ENCODE measurements at places on chromosomes 5 and 9.

- DNase-seq: peak; percentile 50
These were observed 140.8 kb downstream of the PRR16 start for GRCh38 chr5:120604884-120605283.

GRCh38 chr9:87950765-87951488 lies 23.4 kb downstream of the CDK20 start:
- DNase-seq: no peak

- DNase-seq: no peak
These were observed 19.4 kb downstream of the S1PR3 start for GRCh38 chr9:89010526-89011111.

DNA sequence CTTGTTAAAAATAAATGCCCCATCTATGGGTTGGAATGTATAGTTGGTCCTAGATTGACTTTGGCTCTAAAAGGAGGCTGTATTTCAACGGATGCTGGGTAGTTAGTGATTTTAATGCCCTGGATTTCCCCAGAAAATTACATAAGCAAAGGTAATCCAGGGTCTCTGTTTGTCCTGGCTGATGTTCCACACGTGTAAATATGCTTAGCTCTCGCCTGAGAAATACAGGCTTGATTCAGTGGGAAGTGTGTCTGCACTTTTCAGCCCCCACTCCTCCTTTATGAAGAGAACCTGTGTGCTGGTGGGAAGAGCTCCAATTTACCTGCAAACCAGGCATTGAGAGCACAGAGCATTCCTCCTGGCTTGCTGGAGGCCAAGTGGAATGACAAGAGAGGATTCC lies 294.6 kb upstream of the CLINT1 start:
- no peak for DNase-seq

GRCh38 chr5:156522651-156523529 lies 195.9 kb downstream of the SGCD start:
- DNase-seq: no peak

GRCh38 chr5:61617995-61618525 lies 286.0 kb downstream of the ZSWIM6 start:
- DNase-seq: no peak

DNA sequence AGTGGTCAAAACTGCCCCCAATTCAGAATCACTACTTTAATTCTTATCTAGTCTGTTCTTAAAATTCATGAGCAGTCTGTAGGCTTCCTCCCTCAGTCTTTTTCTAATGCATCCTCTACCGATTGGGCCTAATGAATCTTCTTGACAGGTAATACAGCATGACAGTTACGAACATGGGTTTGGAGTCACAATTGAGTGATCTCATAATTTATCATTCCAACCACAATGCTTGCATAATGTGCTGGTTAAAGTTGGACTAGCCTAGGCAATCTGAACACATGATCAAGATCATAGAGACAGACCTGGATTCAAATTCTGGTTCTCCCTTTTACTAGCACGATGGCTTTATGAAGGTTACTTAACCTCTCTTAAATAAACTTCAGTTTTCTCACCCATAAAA lies 33.1 kb upstream of the SETD9 start:
- DNase-seq: no peak

DNA sequence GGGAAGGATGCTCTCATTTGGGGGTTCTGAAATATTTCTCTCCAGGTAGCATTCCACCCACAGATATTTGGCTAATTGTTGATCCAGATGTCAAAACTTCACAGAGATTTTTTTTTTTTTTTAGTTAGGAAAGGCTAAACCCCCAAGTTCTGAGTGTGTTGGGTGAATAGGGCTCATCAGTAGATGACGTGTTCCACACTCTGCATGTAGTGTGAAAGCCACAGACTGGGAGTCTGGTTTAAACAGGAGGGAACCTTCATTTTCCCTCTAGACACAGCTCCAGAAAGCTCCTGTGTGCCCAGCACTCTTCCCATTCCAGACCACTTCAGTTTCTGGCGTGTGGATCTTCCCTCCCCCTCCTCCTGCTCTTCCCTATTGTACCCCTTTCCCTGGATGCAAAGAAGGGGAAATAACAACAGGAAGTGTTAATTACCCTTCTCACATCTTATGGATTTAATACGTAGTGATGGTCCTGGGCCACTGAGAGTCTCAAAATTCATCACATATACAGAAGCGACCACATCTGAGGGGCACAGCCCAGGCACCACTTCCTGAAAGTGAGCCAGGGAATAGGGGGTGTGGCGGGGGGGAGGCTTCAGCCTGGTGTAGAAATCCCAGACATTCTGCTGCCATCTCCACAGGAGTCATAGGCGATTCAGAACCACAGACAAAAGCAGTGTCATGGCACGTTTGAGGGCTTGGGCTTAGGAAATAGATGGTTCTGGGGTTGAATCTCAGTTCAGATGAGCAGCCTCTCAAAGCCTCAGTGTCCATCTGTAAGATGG lies 65.1 kb downstream of the DAP start:
- DNase-seq: no peak

DNA sequence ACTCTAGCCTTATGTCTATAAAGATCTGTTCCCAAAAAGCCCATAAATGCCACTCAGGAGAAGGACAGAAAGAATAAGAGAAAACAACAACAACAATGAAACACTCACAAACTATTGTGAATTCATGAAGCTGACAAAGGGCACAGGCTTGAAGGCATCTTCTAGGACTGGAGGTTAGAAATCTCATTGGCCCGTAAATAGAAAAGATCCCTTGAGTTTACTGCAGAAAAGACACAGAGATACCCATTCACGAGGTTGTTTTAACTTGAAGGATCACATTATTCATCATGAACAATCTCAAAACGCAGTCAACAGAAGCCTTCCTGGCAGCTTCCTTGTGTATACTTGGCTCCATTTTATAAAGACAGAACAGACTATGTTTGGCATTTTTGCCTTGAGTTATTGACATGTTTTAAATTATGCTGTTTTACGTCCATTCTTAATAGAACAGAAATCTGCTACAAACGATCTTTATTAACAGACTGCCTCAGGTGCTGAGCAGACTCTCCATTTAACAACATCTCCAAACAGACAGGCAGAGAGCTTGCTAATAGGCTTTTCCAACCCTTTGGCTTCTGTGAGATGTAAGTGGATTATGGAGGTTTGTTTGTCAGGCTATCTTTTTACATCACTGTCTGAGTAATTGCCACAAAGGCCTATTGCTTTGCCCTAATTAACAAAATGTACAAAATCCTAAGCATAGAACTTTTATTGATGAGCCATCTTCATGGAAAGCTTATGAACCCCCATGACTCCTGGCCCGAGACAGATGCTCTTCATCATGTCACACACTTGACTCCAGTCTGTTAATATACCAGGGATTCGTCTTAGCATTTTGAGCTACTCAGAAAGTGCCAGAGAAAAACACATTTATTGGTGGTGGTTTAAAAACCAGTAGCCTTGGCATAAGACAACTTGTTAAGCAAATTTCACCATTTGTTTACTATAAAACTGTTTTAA lies 735.3 kb upstream of the ZNF608 start:
- DNase-seq: no peak

DNA sequence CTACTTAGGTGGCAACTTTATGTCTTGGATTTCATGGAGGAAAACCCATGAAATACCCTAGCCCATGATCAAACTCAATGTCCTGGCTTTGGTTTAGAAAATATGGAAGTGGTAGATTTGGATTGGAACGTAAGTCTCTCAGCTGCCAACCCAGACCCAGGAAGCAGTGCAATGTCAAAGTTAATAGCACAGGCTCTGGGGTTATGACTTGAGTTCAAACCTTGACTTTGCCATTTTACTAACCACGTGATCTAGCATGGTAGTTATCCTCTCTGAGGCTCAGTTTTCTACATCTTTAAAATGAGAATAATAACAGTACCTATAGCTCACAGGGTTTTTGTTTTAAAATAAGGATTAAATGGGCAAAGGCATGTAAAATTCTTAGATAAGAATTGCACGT lies 13.8 kb downstream of the FYB1 start:
- no peak for DNase-seq

DNA sequence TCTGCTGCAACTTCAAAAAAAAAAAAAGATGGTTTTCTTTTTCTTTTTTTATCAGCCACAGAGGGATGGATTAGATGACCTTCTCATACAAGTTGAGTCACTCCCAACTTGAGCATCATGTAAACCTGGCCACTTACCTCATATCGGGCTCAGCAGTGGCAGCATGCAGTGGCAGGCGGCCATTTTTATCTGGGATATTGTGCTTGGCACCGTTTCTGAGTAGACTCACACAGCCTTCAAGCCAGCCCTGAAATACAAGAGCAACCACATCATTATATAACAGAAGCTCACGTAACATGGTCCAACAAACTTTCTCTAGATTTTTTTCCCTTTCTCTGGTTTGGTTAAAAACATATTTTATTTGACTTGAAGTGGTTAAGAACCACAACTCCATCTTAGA lies 62.6 kb downstream of the ANKRD55 start:
- peak; percentile 93 for DNase-seq

GRCh38 chr9:18786911-18787650 lies 245.9 kb downstream of the SAXO1 start:
- no peak for DNase-seq

DNA sequence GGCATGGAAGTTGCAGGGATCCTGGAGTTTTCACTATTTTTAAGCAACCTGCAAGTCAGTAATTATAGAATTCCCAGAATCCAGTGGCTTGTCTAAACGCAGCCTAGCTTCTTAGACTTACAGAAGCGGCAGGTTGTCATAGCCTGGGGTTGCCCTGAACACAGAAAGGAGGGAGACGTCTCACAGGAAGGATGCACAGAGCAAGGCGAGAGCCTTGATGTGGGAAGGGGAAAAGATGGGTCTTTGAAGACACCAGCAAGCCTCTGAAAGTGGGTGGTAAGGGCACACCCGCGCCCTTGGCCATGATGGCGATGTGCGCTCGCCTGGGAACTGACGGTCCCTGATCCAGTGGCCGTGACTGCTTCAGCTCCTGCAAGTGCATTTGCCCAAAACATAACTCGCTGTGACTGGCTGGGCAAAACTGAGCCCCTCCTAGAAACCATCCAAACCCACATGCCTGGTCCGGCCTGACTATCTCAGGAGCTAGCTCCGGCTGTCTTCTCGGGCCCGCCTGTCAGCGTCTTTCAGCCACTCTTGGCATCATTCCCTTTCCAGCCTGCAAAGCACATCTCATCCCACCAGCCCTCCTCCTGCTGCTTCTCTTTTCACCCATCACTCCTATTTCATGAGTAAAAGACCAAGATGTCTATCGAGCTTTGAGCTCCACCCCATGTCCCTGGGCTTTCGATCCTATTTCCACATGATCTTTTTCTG lies 17.1 kb downstream of the FBP1 start:
- DNase-seq: no peak

GRCh38 chr5:82364497-82364896 lies 86.3 kb upstream of the RPS23 start:
- DNase-seq: peak; percentile 14

GRCh38 chr5:1926071-1926440 lies 43.3 kb upstream of the IRX4 start:
- DNase-seq: no peak

DNA sequence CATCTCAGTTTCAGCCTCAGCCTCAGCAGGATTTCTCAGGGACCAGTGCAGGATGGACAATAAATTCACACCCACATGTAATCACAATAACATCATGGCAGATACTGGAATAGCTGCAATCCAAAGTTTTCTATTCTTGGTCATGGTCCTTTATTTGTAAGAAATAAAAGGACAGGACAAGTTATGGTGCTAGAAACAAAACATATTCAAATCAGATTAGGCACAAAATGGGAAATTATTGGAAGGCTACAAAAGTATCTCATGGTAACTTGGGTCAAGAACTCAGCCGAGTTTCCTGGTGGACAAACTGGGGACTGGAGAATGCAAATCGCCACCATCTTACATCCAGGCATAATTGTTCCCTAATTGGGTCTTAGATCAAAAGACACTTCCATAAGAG lies 1768.2 kb upstream of the WWC1 start:
- DNase-seq: no peak

DNA sequence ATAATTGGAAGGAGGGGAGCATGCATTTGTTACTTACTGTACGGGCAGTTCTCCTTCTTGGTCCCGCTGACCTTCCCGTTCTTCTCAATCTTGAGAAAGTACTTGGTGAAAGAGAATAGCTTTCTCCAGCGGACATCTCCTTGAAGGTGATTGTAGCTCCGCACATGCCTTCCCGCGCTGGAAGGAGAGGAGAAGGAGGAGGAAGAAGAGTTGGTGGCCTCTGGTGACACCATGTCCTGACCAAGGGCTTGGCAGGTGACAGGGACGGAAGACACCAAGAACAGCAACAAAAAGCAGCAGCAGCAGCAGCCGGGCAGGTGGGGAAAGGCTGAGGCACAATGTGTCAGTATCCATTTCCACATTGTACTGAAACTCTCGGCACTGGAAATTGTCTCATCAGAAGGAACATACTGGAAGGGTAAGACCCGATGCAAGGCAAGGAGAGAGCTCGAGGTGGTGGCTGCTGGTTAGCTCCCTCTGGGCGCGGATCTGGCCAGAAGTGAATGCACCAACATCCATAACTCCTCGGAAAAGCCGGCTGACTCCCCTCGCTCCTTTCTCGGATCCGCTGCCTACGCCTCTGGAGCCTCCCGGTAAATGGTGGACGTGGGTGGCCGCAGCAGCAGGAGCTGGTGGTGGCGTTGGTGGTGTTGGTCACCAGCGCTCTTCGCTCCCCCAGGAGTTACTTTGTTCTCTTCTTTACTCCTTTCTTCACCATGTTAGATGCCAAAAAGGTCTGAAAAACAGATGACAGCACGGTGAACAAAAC lies 715 bp downstream of the FGF10 start:
- DNase-seq: peak; percentile 54

- peak; percentile 45 for DNase-seq
These were observed 186.2 kb downstream of the FANCC start for GRCh38 chr9:95131023-95131943.

DNA sequence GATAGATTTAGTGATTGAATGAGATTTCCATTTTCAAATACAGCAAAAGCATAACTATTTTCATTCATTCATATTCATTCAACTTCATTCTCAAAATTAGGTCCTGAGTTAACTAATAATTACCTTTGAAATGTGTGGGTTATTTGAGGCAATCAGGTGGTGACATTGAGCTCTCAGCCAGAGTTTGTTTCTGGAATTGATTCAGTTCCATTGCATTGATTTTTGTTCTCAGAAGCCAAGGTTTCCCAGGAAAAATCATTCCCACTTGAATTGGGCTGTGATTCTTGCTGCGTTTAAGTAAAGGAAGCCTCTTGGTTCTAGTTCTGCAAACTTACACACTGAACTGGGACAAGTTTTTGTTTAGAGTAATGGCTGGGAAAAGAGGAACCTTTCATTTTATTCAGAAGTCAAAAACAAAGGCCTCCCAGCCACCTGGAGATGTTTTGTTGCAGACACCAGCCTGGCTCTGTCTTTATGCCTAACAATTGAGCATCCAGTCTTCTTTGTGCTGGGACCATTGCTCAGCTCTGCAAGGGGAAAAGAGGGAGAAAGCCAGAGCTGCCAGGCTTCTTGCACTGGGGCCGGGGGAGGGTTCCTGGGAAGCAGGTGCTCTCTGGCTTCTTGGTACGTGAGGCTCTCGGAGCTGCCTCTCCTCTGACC lies 198.6 kb downstream of the TRIO start:
- no peak for DNase-seq

- DNase-seq: peak; percentile 3
These were observed 14.8 kb upstream of the SLC30A5 start for GRCh38 chr5:69078921-69079540.

- no peak for DNase-seq
These were observed 9.8 kb downstream of the CKMT2 start for GRCh38 chr5:81242906-81243436.

Data from MG63 (cell line).